ENCODE measurements at places on chromosomes 11 and 22.

DNA sequence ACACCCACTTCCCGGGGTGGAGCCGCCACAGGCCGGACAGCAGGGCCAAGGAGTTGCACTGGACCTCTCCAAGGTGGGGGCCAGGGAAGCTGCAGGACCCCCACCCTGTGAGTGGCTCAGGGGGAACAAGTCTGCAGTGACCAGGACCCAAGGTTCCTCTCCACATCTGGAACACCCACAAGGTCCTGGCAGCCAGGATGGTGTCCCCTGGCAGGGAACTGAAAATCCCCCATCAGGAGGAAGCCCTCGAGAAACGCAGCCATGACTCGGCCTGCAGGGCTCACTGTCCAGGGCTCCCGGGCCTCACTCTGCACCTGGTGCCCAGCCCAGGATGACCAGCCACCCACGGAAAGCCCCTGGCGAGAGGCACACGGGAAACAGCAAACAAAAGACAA lies 11.5 kb downstream of the RNH1 start:
- DNase-seq, result peak; percentile 22

GRCh38 chr11:10192036-10192435 lies 102.0 kb downstream of the SBF2 start:
- no peak for DNase-seq

- no peak for DNase-seq
These were observed 160.7 kb downstream of the SOX6 start for GRCh38 chr11:16195651-16196050.

- peak; percentile 48 for DNase-seq
These were observed 19.3 kb upstream of the MPPED1 start for GRCh38 chr22:43392385-43392989.

DNA sequence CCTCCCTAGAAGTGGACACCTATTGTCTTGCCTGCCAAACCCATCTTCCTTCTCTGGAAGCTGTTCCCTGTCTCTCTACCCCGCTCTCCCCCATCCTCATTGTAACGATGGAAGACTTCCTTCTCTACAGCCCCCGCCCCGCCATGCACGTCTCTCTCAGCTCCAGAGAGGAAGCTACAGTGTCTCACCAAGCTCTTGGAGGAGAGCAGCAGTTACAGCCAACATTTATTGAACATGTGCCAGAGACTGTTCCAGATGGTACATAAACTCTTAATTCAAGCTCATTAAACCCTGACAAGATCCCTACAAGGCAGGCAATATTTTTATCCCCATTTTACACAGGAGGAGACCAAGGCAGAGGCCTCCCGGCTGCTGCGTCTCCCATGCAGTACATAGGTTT lies 15.1 kb downstream of the MCHR1 start:
- DNase-seq, result no peak

DNA sequence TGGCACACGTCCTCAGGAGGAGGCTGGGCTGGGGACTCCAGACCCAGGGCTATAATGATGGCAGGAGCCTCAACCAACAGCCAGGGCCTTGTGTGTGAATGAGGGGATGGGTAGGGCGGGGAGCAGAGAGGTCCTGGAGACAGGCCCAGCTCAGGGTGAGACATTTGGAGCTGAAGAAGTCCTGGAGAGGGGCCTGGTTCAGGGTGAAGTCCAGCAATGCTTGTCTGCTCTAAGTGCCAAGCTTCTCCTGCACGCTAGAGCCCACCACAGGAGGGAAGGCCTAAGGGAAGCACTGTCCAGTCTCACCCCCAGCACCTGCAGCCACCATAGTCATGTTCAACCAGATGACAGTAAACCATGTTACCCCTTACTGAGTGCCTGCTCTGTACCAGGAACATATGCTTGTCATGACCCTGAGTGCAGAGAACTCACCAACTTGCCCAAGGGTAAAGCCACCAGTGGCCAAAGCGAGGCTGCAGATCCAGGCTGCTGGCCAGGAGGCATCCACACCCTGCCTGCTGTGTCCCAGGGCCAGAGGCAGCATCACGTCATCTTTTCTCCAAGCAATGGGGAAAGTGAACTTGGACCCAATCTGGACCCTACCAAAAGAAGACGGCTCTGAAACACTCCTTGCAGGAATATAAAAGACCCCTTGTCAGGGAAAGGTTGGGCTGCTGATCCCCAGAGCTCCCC lies 24.0 kb downstream of the LMO1 start:
- DNase-seq, result peak; percentile 36

- DNase-seq, result no peak
These were observed 29.2 kb upstream of the CHRNA10 start for GRCh38 chr11:3700410-3700809.

- DNase-seq, result no peak
These were observed 57.1 kb downstream of the HIRA start for GRCh38 chr22:19374410-19374809.

DNA sequence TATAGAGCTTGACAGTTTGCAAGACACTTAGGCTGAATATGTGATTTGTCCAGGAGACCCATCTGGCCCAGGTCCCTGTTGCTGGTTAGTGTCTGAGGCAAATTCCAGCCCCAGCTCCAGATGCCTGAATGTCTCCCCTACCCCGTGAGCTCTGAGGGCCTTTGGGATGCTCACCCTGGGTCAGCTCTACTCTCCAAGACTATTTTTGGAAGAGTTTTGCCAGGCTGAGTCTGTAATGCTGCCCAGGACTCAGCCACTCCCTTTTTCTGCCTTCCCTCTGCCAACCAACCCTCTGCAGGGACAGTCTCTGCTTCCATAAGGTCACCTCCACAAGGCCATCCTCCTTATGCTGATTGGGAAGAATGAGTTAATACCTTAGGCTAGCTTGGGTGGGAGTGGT lies 66.3 kb downstream of the CABIN1 start:
- DNase-seq, result peak; percentile 9

Measured in aorta (tissue), 5 donors.